ENCODE measurements at places on chromosomes 7 and 10.

GRCh38 chr10:47244560-47245500 is 55.2 kb upstream of the GDF10 start:
- DNase-seq, result no peak

DNA sequence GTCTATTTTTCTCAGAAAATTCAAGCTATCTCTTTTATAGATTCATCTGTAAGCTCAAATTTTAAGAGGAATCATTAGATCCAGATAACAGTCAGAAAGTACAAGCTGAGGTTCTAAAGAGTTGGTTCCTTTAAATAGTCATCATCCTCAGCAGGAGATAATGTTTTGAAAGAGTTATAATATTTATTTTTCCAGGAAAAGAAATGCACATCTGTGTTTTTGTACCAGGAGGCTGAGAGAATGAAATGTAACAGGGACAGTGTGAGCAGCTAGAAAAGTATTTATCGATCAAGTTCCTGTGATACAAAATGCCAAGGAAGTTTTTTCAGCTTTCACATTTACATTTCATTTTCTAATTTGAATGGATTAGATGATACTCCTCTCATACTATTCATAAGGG is 120.2 kb upstream of the LRRTM3 start:
- DNase-seq, result no peak

GRCh38 chr10:30047430-30047829 is 12.0 kb downstream of the JCAD start:
- DNase-seq, result no peak

GRCh38 chr10:69829775-69830174 is 28.1 kb downstream of the COL13A1 start:
- no peak for DNase-seq

DNA sequence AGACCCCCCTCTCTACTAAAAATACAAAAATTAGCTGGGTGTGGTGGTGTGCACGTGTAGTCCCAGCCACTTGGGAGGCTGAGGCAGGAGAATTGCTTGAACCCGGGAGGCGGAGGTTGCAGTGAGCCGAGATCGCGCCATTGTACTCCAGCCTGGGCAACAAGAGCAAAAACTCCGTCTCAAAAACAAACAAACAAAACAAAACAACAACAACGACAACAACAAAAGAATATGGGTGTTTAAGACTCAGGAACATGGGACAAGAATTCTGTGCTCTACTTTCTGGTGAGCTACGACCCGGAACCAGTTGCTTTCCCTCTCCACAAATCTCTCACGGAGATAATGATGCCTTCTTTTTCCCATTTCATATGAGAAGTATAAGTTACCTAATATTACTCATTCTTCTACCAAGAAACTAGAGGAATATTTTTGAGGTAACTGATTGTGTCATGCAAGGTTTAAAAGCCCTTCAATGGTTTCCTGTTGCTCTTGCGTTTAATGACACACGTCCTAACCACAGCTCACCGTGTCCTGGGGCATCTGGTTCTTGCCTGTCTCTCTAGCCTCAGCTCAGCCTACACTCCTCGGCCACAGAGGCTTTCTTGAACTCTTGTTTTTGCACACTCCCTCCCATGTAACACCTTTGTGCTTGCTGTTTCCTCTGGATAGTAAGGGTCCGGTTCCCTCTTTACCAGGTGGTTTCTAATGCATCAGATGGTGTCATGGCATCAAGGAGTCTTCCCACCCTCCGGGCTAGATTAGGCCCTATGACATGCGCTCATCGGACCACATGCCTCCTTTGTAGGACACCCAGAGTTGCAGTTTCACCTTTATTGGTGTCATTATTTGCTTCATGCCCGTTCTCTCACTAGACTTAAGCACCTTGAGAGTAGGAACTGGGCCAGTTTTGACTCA is 67.5 kb downstream of the PFKFB3 start:
- DNase-seq, result peak; percentile 75

DNA sequence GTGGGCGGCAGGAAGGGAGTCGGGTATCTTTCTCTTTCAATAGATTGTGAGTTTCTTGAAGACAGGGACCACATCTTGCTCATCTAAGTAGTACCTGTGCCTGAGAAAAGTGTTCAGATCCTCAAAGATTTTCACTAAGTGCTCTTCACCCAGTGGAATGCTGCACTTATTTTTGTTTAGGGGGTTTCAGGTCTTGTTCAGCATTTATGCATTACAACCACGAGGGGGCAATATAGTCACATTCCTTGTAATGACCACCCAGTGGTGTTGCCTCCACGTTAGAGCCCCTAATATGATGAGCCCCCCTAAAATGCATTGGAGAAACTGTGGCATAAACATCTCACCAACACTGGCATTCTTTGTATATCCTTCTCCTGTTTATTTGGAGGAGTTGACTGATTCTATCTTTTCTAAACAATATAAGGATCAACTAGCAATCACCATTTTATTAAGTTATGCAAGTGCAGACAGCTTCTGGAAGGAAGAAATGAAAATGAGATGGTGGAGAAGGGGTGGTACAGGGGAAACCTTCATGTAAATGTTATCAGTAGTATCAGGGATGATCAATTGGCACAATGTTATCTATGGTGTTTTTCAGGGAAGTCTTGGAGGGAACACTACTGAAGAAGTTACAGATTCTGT is 3.1 kb upstream of the PAPSS2 start:
- peak; percentile 54 for DNase-seq

DNA sequence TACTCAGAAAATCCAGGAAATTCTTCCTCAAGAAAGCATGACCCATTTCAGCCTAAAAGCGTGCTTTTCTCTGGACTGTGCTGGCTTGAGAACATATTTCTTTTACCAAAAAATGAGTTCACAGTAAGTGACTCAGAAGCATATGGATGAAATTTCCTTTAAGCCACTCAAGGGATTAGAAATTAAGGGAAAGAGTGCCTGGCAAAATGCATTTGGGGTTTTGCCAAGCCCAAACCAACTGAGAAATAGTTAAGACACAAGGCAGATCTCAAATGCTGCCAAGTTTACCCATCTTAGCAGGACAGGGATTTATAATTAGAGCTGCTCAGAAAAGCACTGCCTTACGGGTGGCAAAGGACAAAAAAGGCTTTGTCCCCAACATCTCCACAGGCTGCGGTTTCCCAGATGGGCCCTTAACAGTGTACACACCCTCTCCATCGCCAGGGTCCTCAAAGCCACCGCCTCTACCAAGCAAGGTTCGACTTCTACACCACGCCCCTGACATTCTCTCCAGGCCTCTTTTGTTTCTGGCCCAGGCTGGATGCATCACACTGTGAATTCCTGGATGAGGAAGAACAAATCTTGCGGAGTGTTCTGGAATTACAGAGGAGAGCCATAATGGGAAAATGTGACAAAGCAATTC is 30.1 kb upstream of the CDHR3 start:
- no peak for DNase-seq

- DNase-seq, result no peak
Observed at GRCh38 chr10:61751599-61751998, 88.9 kb downstream of the CABCOCO1 start.

GRCh38 chr7:128031901-128032604 is 816 bp upstream of the LRRC4 start:
- peak; percentile 48 for DNase-seq

- no peak for DNase-seq
Observed at GRCh38 chr7:131511774-131512535, 44.5 kb downstream of the PODXL start.

DNA sequence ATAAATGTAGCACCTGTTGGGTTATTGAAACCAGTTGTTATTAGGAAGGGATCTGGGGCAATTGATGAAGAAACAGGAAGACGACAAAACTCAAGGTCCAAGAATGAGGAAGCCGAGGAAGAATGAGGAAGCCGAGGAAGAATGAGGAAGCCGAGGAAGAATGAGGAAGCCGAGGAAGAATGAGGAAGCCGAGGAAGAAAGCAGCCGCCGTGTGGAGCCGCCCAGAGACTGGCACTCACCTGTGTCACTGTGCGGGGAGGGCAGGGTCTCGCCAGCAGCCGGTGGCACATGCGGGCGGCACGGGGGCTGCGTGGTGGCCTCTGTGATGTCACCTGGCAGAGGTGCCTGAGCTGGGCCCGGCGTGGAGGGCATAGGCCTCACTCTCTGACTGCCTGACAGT is 71.1 kb upstream of the CFAP46 start:
- DNase-seq, result peak; percentile 16

- DNase-seq, result peak; percentile 24
Observed at GRCh38 chr10:132335189-132336063, 3.4 kb downstream of the LRRC27 start.

- no peak for DNase-seq
Observed at GRCh38 chr10:14611968-14612693, 162.6 kb downstream of the FAM107B start.

DNA sequence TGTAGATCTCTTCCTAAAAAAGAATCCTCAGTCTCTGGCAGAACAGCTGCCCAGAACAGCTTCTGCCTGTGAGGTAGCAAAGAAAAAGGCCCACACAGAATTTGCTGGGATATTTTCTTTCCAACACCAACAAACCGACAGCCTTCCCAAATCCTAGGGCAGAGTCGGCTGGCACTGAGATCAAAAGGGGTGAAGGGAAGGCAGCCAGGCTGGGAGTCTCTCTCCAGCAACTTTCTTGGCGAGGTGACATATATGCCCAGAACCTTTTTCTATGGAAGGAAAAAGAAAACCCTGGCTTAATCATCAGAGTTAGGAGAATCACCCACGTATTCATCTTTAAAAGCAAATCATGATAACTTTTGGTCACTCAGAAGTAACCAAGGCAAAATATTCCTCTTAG is 279.6 kb downstream of the DNAJB6 start:
- DNase-seq, result no peak

DNA sequence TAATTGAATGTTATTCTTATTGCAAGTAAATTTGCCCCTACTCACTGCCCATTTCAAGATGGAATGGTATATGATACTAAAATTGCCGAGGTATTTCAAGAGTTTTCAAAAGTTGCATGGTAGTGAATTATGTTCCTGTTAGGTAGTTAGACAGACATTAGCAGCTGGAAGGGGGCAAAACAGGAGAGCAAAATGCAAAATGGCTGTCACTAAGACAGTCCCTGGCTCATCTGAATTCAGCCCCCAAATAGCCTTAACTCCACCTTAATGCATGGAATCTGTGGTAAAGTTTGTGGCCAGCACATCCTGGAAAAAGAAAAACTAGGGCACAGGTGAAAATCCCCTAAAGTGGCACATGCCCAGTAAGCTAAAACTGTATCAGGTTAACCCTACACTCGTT is 894.9 kb downstream of the NXPH1 start:
- DNase-seq, result no peak

- DNase-seq, result no peak
Observed at GRCh38 chr7:140051820-140052219, 10.9 kb downstream of the PARP12 start.

DNA sequence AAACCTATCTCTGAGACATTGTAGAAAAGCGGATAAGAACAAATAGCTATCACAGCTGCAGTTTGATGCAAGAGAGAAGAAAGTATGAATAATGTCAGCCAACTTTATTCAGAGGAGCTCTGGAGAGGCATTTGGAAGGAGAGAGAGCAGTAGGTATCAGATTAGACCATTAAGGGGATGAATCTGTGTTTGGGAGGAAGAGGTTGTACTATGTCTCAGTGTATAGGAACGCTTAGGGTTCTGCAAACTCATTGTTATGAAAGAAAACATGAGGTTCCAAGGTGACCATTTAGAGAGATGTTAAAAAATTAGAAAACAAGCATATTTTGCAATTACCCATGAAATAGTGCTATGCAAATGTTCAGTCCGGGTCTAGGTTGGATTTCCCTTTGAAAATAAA is 207.5 kb upstream of the GNAI1 start:
- DNase-seq, result no peak

DNA sequence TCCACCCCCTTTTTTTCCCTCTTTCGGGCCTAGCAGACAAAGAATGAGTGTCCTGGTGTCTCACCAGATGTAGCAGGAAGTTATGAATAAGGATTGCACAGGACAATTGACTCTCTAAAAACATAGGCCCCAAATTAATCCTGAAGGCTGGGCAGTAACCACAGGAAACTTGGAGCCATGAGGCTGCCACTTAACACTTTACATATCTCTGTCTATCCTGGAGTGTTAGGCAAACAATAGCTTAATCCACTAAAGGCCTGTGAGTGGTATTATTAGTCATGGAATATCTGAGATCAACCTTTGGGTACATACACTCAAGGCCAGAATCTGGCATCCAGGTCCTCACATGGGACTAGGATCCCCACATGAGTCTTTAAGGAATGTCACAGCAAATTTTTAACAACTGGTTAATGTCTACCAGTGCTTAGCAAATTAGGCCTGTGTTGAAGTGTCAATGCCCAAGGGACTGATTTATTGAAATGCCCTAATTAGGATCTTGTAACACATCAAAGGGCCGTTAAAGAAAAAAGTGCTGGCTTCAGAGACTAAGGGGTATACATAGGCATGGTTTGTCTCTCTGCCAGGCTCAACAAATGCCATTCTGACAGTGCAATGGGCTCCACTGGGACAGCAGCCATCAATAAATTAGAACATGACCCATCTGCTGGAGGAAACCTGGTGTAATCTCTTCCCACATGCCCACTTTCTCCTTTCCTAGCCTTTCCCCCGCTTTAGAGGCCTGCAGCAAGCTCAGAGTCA is 196.7 kb upstream of the TBX20 start:
- DNase-seq, result no peak

GRCh38 chr7:106110885-106111654 is 1.0 kb downstream of the SYPL1 start:
- peak; percentile 26 for DNase-seq

Data from CD4-positive, alpha-beta T cell treated with Interleukin-21 for 1 hour (primary cell).